Fibroblast of the aortic adventitia (primary cell): ENCODE measurements at places on chromosomes 12 and 14.

GRCh38 chr12:68291396-68292036 is 38.1 kb upstream of the IL22 start:
- DNase-seq, result no peak

GRCh38 chr12:3282384-3282670 is 205.1 kb downstream of the TSPAN9 start:
- no peak for DNase-seq

GRCh38 chr12:47360093-47360480 is 280.3 kb upstream of the AMIGO2 start:
- no peak for DNase-seq

- peak; percentile 29 for DNase-seq
Observed at GRCh38 chr12:42166501-42166900, 21.8 kb upstream of the GXYLT1 start.
